NT2/D1 (cell line): ENCODE measurements at places on chromosomes 16 and 17.

GRCh38 chr17:9371019-9371418, 204.6 kb downstream of the STX8 start:
- no peak for DNase-seq

DNA sequence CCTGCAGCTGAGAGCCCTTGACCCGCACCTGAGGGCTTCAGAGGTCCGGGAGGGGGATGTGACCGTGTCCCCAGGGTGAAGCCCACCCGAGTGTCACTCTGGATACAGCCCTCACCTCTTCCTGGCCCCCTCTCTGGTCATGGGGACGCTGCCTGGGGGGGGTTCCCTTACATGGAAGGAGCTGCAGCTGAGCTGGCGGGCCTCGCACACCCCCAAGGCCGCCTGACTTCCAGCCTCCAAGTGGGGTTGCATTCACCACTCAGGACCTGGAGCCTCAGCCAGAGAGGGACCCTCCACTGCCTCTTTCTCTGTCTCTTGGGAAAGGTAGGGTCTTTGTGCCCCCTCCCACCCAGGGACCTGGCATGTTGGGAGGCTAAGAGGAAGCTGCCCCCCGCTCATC, 284.6 kb downstream of the SEC14L1 start:
- no peak for DNase-seq

DNA sequence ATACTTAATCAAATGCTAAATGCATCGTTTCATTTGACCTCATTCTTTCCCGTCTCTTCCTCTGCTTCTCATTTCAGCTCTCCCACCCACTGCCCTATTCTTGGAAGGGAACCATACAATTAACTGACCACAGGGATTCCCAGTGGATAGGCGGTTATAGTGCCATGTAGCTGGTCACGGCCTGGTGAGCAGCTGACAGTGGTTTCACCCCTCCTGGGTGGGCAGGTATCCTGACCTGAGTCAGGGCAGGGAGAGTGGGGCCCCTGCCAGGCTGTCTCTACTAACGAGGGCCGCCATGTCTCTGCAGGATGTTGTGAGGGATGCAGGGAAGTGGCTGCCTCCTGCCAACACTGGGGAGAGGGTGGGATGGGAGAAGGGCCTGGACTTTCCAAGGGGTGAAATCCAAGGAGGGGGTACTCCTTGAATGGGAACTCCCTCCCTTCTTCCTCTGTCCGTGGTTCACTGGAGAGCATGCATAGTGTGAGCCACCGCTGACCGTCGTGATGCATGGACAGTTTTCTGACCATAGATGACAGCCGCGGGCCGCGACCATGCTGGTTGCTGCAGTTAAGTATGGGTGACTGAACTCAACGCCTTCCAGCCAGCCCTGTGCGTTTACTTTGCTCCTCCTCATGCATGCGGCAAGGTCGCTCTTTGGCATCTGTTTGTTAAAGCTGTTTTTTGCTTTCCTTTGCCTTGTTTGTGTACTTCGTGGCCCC, 95.9 kb downstream of the RPTOR start:
- no peak for DNase-seq

- no peak for DNase-seq
Observed at GRCh38 chr16:17072104-17072503, 398.7 kb downstream of the XYLT1 start.
